ENCODE measurements at places on chromosomes 16 and 17.

- DNase-seq = no peak
Observed at GRCh38 chr16:58651965-58652348, 22.3 kb upstream of the CNOT1 start.

DNA sequence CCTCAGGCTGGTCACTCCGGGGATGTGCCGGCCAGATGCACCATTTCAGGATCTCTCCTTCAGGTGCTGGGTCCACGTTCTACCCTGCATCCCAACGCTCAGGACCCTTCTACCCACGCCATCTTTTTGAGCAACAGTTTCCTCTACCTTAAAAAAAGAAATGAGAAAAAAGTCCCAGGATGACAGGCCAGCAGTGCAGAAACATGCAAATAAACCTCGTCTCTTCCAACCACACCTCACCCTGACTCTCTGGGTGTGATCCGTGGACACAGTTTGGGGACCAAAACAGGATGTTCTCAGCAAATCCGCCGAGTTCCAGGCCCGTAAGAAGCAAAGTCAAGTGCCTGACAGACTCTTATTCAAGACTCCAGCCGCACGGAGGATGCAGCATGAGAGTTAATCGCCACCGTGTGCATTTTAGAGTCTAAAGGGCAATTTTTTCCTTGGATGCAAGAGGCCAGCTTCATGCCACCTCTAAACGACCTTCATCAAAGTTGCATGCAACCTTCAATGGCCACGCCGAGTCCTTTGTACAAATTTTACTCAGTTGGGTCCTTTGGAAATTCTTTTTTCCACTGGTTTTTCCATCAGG lies 99.6 kb downstream of the ZFHX3 start:
- no peak for DNase-seq

DNA sequence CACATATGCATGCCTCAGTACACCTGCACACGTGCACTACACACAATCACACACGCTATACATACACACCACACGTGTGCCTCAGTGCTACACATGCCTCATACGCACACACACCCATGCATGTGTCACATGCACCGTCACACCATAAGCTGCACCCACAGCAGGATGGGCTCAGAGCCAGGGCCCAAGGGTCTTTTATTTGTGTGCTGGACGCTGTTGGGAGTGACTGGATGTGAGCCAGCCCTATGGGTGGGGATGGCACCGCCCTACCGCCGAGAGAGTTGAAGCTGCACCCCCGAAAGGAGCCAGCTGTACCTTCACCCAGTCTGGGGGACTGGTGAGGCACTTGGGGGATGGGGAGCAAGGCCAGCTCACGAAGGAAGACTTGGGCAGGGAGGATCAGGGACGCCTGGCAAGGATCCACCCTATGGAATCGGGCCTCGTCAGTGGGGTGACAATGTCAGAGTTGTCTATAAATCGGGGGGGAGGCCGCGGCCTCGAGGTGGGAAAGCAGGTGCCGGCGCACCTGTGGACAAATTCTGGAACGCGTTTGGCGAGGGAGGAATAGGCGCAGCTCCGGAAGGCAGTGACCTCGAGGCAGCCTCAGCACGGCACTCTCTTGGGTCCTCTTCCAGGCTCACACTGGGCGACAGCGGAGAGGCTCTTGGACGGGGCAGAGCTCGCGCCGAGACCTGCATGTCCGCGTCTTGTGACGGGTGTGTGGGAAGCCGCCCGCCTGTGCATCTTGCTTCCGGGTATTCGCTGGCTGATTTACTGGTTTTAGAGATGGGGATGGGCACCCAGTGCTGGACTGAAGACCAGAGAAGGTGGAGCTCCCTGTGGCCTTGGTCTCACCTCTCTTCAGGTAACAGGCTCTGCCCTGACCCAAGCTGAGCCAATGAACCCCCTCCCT lies 7.3 kb downstream of the RGS11 start:
- DNase-seq = no peak

- no peak for DNase-seq
Observed at GRCh38 chr16:83973077-83973476, 5.0 kb downstream of the NECAB2 start.
